ENCODE measurements at places on chromosomes 5 and 9.
A peak's percentile ranks its signal among the peaks of the same experiment; 100 is the strongest.

DNA sequence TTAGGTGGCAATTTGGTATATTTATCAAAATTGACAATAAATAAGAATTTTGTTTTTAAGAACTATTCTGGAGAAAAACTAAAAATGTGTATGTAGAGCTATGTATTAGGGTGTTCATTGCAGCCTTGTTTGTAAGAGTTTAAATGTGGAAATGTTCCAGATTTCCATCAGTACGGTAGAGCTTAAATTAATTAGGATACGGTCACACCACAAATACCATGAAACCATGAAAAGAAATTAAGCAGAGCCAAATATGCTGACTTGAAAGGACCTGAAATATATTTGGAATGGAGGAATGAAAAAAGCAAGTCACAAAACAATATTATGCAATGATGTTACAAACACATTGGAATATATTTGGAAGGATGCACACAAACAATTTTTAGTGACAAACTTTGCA lies 64.6 kb downstream of the ACTBL2 start:
- DNase-seq = no peak

DNA sequence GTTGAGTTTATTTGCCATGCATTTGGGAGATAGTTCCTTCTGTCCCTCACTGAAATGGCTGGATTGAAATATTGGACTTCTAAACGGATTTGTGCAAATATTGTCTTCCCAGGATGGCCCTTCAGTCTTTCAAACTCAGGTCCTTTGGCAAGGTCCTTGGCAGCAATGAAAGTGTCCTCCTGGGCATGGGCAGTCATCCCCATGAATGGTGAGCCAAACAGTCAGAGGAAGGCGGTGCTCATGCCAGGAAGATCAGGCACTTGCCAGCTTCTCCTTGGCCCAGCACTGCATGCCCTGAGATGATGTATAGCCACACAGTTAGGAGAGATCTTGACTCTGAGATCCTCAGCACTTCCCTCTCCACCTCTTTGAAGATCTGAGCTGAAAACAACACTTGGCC lies 221.4 kb upstream of the KLF4 start:
- DNase-seq = no peak

DNA sequence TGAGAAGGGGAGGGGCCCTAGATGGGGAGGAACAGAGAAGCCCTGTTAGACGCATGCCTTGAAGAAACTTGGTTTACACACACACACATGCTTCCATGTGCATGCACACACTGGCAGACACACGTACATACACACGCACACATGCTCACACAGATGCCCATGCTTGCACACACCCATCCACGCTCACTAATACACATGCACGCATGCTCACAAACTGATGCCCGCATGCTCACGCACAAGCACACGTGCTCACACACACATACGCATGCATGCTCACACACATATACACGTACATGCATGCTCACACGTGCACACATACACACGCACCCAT lies 32.1 kb upstream of the EGFL7 start:
- no peak for DNase-seq

- no peak for DNase-seq
These were observed 25.8 kb downstream of the ZNF608 start for GRCh38 chr5:124720593-124720992.

- no peak for DNase-seq
These were observed 168.9 kb upstream of the PUM3 start for GRCh38 chr9:3012842-3013241.

DNA sequence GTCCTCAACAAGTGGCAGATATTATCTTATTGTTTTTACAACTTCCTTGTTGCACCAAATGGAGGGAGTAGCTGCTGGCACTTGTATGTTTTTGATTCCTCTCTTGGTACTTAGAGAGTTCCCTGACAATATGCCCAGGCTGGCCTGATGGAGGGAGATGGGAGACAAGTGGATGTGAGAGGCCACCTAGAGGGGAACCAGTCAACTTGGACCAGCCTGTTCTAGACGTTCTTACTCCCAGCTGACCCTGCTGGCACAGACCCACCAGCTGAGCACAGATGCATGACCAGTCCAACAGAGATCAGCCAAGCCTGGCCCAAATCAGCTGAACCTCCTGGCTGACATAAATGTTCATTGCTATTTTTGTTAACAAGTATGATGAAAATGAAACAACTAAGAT lies 60.9 kb upstream of the GDNF start:
- DNase-seq = peak; percentile 81

GRCh38 chr5:83510260-83510659 lies 38.7 kb downstream of the VCAN start:
- no peak for DNase-seq

DNA sequence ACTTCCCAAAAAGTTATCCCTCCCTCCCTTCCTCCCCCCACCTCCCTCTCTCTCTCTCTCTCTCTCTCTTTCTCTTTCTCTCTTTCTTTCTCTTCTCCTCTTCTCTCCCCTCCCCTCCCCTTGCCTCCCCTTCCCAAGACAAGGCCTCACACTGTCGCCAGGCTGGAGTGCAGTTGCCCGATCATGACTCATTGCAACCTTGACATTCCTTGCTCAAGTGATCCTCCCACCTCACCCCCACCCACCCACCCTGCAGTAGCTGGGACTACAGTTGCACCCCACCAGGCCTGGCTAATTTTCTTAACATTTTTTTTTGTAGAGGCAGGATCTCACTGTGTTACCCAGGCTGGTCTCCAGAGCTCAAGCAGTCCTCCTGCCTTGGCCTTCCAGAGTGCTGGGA lies 32.8 kb downstream of the VPS13A start:
- DNase-seq = no peak

GRCh38 chr5:90144625-90145327 lies 264.8 kb downstream of the CETN3 start:
- peak; percentile 9 for DNase-seq

- DNase-seq = peak; percentile 52
These were observed 1.6 kb downstream of the FSTL4 start for GRCh38 chr5:133610489-133611356.

DNA sequence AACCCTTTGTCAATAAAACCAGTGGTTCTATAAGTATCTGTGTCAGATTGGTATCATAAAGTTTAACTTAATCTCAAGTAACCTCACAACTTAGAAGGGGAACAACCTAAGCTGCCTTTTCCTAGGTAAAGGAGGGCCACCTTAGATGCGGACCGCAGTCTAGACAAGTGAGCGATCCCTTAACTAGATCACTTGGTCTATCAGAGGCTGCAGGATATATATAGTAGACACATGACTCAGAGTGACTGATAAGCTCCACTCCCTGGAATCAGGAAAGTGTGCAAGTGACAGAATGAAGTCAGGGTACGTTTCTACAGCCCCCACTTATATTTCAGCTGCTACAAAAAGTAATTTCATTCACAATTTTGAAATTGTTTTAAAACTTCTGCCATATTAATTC lies 7.4 kb downstream of the REEP5 start:
- DNase-seq = no peak

DNA sequence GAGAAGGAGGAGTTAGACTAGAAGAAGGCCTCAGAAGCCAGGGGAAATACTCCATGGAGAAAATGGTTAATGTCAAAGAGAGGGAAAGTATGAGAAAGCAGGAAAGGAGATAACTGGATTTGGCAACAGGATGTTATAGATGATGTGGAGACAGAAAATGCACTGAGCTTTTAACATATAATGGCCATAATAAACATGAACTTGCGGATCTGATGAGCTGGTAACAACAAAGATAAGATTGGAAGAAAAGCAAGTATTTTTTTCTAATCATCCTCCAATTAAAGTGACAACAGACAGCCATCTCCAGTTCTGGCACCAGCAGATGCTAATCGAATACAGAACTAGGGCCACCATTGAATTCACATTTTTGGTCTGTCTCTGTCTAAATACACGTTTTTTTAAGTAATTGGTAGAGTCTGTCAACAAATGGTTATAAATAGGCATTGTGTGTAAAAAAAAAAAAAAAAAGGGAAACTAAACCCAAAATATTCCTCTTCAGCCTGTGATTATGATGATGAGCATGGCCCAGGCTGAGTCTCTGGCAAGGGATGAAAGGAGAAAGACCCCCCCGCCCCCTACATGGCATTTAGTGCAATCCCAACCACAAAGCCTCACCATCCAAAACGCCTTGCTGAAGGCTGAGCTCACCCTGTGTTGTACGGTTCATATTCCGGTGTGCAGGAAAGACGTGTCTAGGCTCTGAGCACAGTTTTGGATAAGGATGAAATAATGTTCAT lies 149.5 kb upstream of the LHFPL2 start:
- no peak for DNase-seq

- DNase-seq = no peak
These were observed 27.3 kb downstream of the SMC5 start for GRCh38 chr9:70285981-70286598.

GRCh38 chr9:92713528-92713927 lies 43.6 kb upstream of the IPPK start:
- no peak for DNase-seq

DNA sequence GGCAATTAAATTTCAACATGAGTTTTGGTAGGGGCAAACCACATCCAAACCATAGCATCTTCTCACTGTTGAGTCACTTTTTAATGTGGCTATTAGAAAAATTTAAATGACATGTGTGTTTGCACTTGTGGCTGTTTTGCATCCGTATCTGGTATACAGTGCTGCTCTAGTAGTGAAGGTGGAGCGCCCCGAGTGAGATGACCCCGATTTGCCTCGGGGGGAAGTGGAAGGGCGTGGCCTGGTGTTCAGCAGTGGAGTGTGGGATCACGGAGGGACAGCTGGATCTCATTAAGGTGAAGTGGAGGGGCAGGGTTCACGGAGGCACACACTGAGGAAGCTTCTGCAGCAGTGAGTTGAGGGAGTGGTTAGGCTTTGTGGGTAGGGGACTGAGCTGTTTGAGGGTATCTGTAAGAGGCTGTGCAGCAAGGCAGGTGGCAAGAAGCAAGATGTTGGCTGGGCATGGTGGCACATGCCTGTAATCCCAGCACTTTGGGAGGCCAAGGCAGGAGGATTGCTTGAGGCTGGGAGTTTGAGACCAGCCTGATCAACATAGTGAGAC lies 6.2 kb upstream of the GMCL2 start:
- no peak for DNase-seq

DNA sequence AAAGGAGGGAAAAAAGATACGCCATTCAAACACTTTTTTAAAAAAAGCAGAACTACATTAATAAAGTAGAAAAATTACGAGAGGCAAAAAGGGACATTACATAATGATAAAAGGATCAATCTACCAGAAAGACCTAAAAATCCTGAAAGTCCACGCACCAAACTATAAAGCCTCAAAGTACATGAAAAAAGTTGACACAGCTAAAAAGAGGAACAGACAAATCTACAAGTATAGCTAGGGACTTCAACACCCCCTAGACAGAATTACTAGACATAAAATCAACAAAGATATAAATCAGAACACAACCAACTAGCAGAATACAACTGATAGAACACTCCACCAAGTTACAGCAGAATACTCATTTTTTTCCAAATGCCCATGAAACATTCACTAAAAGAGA lies 11.1 kb downstream of the CAMSAP1 start:
- DNase-seq = no peak

DNA sequence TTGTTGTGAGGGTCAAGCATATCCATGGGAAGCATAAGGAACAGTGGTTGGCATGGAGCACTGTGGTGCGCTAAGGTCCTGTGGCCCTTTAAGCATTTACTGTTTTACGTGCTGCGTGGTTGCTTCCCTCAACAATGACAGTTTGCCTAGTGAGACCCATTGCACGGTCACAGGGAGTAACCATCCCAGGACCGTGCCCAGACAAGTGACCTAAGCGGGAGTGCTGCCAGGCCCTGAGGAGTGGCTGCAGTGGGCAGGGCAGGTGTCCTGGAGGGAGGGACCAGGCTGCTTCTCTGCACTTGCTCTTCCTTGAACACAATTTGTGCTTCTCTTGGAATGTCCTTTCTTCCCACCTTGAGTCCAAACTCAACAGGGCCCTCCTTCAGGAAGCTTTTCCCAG lies 64.6 kb downstream of the RGS3 start:
- DNase-seq = no peak

DNA sequence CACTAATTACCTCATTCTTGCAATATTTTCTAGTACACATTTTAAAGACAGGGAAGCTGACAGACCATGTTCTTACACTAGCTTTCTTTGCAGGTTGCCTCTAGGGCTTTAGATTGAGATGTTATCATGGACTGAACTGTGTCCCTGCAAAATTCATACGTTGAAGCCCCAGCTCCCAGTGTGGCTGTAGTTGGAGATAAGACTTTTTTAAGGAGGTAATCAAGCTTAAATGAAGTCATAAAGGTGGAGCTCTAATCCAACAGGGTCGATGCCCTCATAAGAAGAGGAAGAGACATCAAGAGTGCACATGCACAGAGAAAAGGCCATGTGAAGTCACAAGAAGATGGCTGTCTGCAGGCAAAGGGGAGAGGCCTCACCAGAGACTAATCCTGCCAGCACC lies 471.2 kb upstream of the ACTBL2 start:
- DNase-seq = no peak

DNA sequence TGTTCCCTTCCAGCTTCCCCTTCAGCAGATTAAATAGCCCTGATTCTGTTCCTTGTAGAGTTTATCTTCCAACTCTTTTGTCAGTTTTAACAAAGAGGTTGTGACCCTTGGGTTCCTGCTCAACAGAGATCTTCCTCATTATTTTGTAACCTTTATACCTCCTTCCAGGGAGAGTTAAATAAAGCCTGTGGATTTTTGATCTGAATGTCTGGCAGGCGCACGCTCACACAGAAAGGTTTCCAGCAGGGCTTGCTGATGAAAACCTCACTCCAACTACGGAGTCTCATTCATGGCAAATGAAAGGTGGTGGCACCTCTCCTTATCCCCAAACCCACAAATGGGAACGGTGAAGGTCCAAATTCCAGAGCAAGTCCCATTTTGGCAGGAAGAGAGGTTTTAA lies 129.0 kb downstream of the SREK1 start:
- no peak for DNase-seq

- DNase-seq = no peak
These were observed 356.4 kb upstream of the CCNH start for GRCh38 chr5:87769157-87769556.

- no peak for DNase-seq
These were observed 517.0 kb upstream of the PAPPA start for GRCh38 chr9:115636596-115636995.

GRCh38 chr9:113886933-113887332 lies 10.8 kb downstream of the ZNF618 start:
- DNase-seq = peak; percentile 12

DNA sequence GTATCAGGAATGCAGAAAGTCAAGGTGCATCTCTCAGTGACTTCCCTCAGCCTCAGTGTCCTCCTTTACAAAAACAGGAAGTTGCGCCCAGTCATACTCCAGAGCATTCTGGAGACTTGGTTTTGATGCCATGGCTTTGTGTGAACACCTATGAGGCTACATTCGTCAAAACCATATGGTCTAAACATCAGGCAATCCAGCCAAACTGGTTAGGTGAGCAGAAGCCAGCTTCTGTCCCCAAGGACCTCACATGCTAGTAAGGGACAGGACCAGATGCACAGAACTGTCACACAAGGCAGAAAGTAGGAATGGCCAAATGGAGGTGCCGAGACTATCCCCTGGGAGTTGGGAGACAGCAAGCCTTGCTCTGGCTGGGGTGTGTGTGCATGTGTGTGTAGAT lies 217.2 kb downstream of the MELK start:
- no peak for DNase-seq

DNA sequence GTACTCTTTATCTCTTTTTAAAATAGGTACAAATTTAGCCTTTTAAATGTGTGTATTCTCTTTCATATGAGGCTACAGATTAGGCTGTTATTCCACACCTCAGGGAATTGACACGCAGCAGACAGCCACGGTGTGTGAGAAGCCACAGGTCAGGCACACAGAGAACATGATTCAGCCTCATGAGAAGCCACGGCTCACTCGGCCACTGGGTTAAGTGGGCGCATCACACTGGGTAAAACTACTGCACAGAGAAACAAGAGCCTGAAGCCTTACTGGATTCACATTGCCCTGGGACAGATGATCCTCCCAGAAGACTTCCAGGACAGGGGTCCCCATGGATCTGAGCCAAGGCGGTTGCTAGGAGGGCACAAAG lies 28.2 kb downstream of the LPCAT1 start:
- no peak for DNase-seq

All from SK-MEL-5 (cell line).